ENCODE measurements at places on chromosomes 5 and 9. TPM values are rescaled to one million over a fixed set of nuclear protein-coding genes. Genes with fewer than 3 reads are reported as not detected.
A peak's percentile ranks its signal among the peaks of the same experiment; 100 is the strongest.

Gene TAF11L8
- not detected for total RNA-seq

Gene KIF20A
- 2.5 TPM for total RNA-seq

Gene KIF12
- not detected for total RNA-seq

Gene IFNA1
- total RNA-seq, result not detected

DNA sequence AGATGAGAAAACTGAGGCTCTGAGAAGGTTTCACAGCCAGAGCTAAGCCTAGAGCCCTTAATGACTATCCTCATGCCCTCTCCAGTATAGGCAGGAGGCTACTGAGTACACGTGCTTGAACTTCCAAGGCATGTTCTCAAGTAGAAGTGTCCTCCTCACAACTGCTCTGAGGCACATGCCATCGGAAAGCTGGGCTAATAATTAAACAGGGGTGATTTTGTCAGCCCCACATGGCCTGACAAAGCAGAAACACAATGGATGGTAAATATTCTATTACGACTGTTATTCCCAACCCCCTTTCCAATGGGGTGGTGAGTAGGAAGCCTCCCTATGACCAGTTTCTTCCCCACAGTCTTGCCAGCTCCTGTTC is 34.3 kb downstream of the KCNIP1 start:
- no peak overlapping the region for H3K4me3 ChIP-seq
- H3K27me3 ChIP-seq, result no peaks in the 10 kb centered on the region
- no peak overlapping the region for H3K27ac ChIP-seq
- H3K36me3 ChIP-seq, result no peaks in the 10 kb centered on the region

Gene ADAMTS19
- total RNA-seq, result 1.7 TPM

Gene PCDHB10
- total RNA-seq, result 3.2 TPM

Gene TMEM232
- 4.2 TPM for total RNA-seq

Gene WDR31
- total RNA-seq, result 2.0 TPM

Gene KCNIP1
- total RNA-seq, result not detected

Gene CCDC171
- 2.9 TPM for total RNA-seq

- H3K4me1 ChIP-seq, result no peaks in the 10 kb centered on the region
- no peaks in the 10 kb centered on the region for H3K36me3 ChIP-seq
- no peak overlapping the region for H3K4me3 ChIP-seq
- H3K27ac ChIP-seq, result no peak overlapping the region
Observed at GRCh38 chr5:82295959-82296531, 17.9 kb upstream of the RPS23 start.

- H3K4me1 ChIP-seq, result peaks cover 42% of the 10 kb centered on the region
- H3K4me3 ChIP-seq, result no peak overlapping the region
- H3K36me3 ChIP-seq, result no peaks in the 10 kb centered on the region
- H3K27me3 ChIP-seq, result no peaks in the 10 kb centered on the region
- no peak for DNase-seq
Observed at GRCh38 chr5:169218861-169219260, 82.1 kb downstream of the SLIT3 start.

Gene IFNA2
- not detected for total RNA-seq

DNA sequence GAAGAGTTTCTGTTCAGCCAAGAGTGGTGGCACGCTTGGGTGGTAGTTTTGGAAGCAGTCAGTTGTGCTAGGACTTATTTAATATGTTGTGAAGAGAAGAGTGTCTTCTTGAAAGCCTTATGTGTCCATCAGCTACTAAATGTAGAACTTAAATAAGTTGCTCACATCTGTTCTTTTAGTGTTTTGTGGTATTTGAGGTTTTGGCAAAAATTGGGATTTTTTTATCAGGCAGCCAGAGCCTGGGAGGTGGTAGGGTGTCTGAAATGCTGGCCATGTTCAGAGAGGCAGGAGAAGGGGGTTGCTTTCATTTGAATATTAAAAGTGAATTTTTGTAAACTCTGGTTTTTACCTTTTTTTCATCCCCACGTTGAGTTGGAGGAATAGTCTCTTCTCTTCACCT is 24.2 kb upstream of the ZBTB34 start:
- H3K27me3 ChIP-seq, result no peaks in the 10 kb centered on the region
- DNase-seq, result no peak
- H3K4me3 ChIP-seq, result no peak overlapping the region
- H3K36me3 ChIP-seq, result no peaks in the 10 kb centered on the region
- H3K27ac ChIP-seq, result no peak overlapping the region

GRCh38 chr5:83848941-83849340 is 128.3 kb upstream of the HAPLN1 start:
- no peaks in the 10 kb centered on the region for H3K4me1 ChIP-seq
- H3K27ac ChIP-seq, result no peak overlapping the region
- H3K36me3 ChIP-seq, result no peaks in the 10 kb centered on the region
- no peaks in the 10 kb centered on the region for H3K27me3 ChIP-seq
- H3K4me3 ChIP-seq, result no peak overlapping the region

DNA sequence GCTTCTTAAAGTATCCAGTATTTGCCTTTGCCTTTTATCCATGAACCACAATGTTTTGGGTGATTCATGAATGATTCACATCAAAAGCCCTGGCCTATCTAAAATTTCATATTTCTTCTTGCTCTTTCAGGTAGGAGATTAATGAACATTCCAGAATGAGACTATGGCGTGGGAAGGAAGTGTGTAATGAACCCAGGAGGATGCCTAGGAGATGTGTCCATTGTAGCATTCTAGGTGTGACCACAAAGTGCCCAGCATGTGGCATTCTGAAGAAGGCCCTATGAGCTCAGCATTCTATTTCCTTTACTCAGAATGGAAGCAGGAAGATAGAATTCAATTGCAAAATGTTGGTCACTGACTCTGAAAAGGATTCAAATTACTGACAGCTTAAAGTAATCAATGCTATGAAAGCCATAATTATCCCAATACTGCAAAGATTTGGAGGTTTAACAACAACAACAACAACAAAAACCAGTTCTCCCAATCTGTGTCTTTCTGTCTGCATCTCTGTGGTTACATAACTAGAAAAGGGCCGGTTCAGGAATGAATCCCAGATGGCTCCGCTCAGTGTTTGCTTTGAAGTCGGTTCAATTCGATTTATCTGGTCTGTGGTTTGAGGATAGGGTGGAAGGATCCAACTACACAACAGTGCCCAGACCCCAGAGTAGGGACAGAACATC is 126.7 kb downstream of the FOXD1 start:
- no peaks in the 10 kb centered on the region for H3K4me1 ChIP-seq
- H3K4me3 ChIP-seq, result no peak overlapping the region
- no peaks in the 10 kb centered on the region for H3K27me3 ChIP-seq
- H3K27ac ChIP-seq, result no peak overlapping the region

GRCh38 chr5:140075371-140075770 is 32.3 kb upstream of the NRG2 start:
- H3K27ac ChIP-seq, result no peak overlapping the region
- no peaks in the 10 kb centered on the region for H3K36me3 ChIP-seq
- H3K4me3 ChIP-seq, result no peak overlapping the region
- H3K4me1 ChIP-seq, result no peaks in the 10 kb centered on the region
- H3K27me3 ChIP-seq, result no peaks in the 10 kb centered on the region

Gene CATSPER3
- total RNA-seq, result not detected

Gene RASEF
- 7.6 TPM for total RNA-seq

GRCh38 chr5:122424132-122424531 is 112.1 kb downstream of the SNCAIP start:
- no peak overlapping the region for H3K4me3 ChIP-seq
- no peaks in the 10 kb centered on the region for H3K4me1 ChIP-seq
- DNase-seq, result no peak
- no peaks in the 10 kb centered on the region for H3K27me3 ChIP-seq
- H3K36me3 ChIP-seq, result no peaks in the 10 kb centered on the region
- H3K27ac ChIP-seq, result no peak overlapping the region

GRCh38 chr9:36163049-36163785 is 6.0 kb upstream of the CCIN start:
- no peak overlapping the region for H3K4me3 ChIP-seq
- H3K4me1 ChIP-seq, result peaks cover 46% of the 10 kb centered on the region
- no peaks in the 10 kb centered on the region for H3K27me3 ChIP-seq
- no peak for DNase-seq
- H3K36me3 ChIP-seq, result no peaks in the 10 kb centered on the region

Gene SLC46A2
- total RNA-seq, result not detected

Gene EIF4EBP3
- total RNA-seq, result 38.1 TPM

- H3K4me1 ChIP-seq, result peaks cover 8% of the 10 kb centered on the region
- DNase-seq, result no peak
- no peak overlapping the region for H3K27ac ChIP-seq
- no peaks in the 10 kb centered on the region for H3K36me3 ChIP-seq
Observed at GRCh38 chr9:14281876-14282275, 32.1 kb downstream of the NFIB start.

- no peaks in the 10 kb centered on the region for H3K36me3 ChIP-seq
- DNase-seq, result no peak
- no peaks in the 10 kb centered on the region for H3K27me3 ChIP-seq
- H3K27ac ChIP-seq, result no peak overlapping the region
- no peaks in the 10 kb centered on the region for H3K4me1 ChIP-seq
Observed at GRCh38 chr9:117365438-117365837, 49.4 kb downstream of the ASTN2 start.

- H3K4me1 ChIP-seq, result no peaks in the 10 kb centered on the region
- no peak for DNase-seq
- H3K27ac ChIP-seq, result no peak overlapping the region
- H3K27me3 ChIP-seq, result no peaks in the 10 kb centered on the region
- no peak overlapping the region for H3K4me3 ChIP-seq
- no peaks in the 10 kb centered on the region for H3K36me3 ChIP-seq
Observed at GRCh38 chr9:83560169-83560826, 22.1 kb upstream of the FRMD3 start.

DNA sequence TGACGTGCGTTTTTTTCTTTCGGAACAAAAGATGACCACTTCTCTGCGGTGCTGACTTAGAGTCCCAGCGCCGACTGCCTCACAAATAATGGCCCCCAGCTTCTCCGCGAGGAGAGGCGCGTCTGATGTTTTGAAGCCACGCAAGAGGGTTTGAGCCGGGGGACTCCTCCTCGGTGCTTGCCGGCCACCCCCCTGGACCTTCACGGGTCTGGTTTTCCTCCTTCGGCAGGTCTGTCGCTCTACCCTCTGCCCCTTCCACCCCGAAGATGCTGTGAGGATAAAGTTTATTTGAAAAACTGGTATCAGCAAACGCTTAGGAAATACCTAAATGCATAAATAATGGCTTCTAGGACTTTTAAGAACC is 584 bp downstream of the USP20 start:
- peak overlapping the region; percentile 91 for H3K4me3 ChIP-seq
- H3K36me3 ChIP-seq, result no peaks in the 10 kb centered on the region
- DNase-seq, result no peak
- no peaks in the 10 kb centered on the region for H3K27me3 ChIP-seq

GRCh38 chr9:123929177-123929869 is 603 bp downstream of the DENND1A start:
- H3K4me1 ChIP-seq, result peaks cover 32% of the 10 kb centered on the region

DNA sequence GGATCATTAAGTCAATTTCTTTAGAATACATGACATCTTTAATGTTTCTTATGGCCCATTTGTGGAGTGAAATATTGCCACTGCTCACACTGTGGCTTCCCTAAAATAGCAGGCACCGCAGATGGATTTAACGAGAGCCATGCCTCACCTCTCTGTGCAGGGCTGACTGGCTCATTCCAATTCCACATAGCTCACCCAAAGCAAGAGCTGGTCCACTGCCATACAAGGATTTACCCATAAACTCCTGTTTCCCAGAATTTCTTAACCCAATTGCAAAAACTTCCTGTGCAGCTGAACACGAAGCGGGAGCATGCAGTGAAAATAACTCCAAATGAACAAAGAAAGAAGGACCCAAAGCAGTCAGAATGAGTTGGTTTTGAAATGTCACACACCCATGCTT is 159.5 kb downstream of the BAAT start:
- H3K27ac ChIP-seq, result no peak overlapping the region
- H3K36me3 ChIP-seq, result no peaks in the 10 kb centered on the region
- DNase-seq, result no peak
- no peaks in the 10 kb centered on the region for H3K4me1 ChIP-seq
- no peaks in the 10 kb centered on the region for H3K27me3 ChIP-seq

DNA sequence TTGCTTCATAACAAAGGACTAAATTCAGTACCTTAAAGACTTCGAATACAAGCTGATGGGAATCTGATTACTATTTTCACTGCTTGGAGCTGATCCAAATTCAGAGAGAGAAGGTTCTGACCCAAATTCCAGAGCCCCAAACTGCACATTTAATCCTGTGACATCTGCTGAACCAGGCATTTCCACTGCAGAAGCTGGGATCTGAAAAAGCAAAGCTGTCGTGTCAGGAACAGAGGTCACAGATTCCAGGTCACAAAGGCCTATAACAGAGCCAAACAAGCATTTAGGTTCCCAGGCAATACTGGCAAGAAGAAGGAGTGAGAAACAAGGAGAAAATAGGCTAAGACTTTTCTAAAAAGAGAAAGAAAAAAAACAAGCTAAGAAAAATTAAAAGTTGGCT is 105.3 kb downstream of the UBAP2 start:
- DNase-seq, result no peak
- no peak overlapping the region for H3K27ac ChIP-seq
- peaks cover 15% of the 10 kb centered on the region for H3K4me1 ChIP-seq

Gene PCDHA3
- 0.74 TPM for total RNA-seq

- H3K4me3 ChIP-seq, result no peak overlapping the region
- H3K4me1 ChIP-seq, result peaks cover 25% of the 10 kb centered on the region
- no peaks in the 10 kb centered on the region for H3K36me3 ChIP-seq
- peak overlapping the region; percentile 88 for H3K27ac ChIP-seq
- DNase-seq, result no peak
Observed at GRCh38 chr9:133994353-133995011, 2.4 kb upstream of the VAV2 start.

GRCh38 chr9:87237336-87237735 is 260.3 kb upstream of the DAPK1 start:
- peak; percentile 27 for DNase-seq
- no peaks in the 10 kb centered on the region for H3K27me3 ChIP-seq
- H3K4me1 ChIP-seq, result no peaks in the 10 kb centered on the region
- H3K36me3 ChIP-seq, result no peaks in the 10 kb centered on the region

DNA sequence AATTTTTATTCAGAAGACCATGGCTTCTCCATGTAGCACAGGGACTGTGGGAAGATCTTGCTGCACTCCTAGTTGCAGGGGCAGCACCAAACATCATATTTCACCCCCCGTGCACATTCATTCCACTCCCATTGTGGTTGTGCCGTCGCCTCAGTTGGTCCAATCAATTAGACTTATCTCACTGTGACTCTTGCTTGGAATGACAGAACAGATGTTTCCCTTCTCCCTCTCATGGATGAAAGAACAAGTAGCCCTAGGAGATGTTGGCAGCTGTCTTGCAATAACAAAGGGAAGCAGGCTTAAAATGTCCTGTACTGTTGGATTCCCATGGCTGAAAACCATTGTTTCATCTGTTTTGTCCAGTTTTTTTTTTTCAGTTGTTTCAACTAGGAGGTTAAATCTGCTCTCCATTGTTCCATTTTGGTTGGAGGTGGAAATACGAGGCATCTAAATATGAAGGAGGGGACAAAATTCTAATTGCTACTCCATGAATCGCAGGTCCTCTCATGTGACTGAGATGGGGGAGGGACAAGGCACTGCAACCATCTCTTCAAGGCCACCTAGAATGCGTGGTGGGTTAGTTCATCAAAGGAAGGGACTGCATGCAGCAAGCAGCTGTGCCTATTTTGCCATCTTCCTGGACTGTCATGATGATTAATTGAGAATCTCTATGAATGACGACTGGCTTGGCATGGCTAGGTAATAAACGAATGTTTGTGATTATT is 214.4 kb downstream of the NSG2 start:
- no peak for DNase-seq
- no peak overlapping the region for H3K4me3 ChIP-seq
- no peaks in the 10 kb centered on the region for H3K27me3 ChIP-seq
- no peaks in the 10 kb centered on the region for H3K36me3 ChIP-seq
- no peaks in the 10 kb centered on the region for H3K4me1 ChIP-seq
